ENCODE measurements at places on chromosomes 12 and 14. TPM values are rescaled to one million over a fixed set of nuclear protein-coding genes. Genes with fewer than 3 reads are reported as not detected.

RIN3 gene
- 23.4 TPM for total RNA-seq

AVPR1A gene
- total RNA-seq = 2.5 TPM

TAS2R9 gene
- total RNA-seq = not detected

ENDOU gene
- total RNA-seq = not detected

LBHD2 gene
- total RNA-seq = not detected

FBXO34 gene
- total RNA-seq = 52.1 TPM

TGM1 gene
- total RNA-seq = 9.1 TPM
